ENCODE measurements at places on chromosomes 13 and 19.

- DNase-seq = no peak
These were observed 27.0 kb upstream of the ZNF726 start for GRCh38 chr19:23887642-23888041.

GRCh38 chr13:96552559-96552958, 441.7 kb downstream of the OXGR1 start:
- DNase-seq = no peak

DNA sequence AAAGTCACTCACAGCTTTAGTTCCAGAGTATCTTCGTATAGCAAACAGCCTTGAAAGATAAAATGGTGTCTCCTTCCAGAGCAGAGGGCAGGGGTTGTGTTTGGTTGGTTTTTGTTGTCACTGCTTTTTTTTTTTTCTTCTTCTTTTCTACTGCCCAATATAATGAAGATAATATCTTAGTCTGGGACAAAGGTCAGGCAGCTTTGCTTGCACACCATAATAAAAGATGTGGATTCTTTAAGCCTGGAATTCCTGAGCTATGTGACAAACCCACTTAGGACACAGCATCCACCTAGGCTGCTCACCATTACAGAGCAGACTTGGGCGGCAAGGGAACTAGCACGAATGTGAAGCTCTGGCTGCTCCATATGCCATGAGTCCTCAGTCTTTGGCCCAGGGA, 165.6 kb upstream of the MIR17HG start:
- DNase-seq = no peak

GRCh38 chr13:43014162-43014561, 9.2 kb upstream of the DNAJC15 start:
- no peak for DNase-seq

- DNase-seq = no peak
These were observed 96.3 kb downstream of the DACH1 start for GRCh38 chr13:71770710-71771109.

Measured in activated T-cell treated with anti-CD3 and anti-CD28 coated beads for 1 hour (primary cell).